ENCODE measurements at places on chromosomes 12 and 14.

DNA sequence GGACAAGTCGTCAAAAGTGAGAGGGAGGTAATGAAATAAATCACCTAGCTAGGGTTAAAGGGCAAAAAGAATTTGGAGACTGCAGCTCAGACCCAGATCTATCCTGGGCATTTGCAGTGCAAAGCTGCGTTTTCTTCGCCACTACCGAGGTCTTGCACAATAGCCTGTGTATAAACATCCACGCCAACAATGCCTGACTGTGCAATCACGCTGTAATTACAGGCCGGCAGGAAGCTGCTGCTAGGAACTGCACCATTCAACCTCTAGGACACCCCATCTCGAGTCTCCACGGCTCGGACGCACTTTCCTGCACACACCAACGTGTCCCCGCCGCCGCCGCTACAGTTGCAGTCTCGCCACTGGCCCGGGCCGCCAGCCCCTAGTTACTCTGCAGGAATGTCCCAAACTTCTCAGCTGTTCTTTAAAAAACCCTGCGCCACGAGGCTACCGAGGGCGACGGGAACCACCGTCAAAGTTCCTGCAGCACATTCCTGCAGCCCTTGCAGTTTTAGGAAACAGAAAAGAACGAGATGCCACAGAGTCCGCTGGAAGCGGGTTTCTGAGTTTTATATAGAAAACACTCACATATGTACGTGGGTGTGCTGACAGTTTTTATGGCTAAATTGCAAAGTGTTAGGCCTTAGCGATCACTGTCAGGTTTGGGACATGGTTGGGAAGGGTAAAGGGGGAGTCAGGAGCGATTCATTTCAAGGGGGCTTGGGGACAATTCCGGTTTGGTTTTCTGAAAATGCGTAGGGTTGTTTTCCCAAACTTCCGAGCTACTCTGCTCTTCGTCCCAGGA is 65.6 kb upstream of the PTGR2 start:
- peak; percentile 94 for DNase-seq

- DNase-seq: no peak
Observed at GRCh38 chr14:78227248-78228077, 57.3 kb downstream of the NRXN3 start.

DNA sequence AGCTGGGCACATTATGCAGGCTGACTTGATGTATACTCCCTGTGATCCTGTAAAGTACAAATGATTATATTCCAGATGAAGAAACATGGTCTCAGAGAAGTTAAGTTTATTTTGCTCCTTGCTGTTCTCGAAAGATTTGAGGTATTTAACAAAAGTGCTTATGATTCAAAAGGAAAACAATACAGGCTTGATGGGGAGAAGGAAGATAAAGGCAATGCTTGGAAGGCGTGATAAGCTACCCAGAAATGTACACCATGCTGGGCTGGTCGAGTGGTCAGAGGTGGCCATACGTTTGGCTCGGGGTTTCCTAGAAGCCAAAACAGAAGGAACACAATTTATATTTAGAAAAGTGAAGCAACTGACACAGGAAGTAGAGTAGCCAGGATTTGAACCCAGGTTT is 201.0 kb downstream of the KTN1 start:
- no peak for DNase-seq

DNA sequence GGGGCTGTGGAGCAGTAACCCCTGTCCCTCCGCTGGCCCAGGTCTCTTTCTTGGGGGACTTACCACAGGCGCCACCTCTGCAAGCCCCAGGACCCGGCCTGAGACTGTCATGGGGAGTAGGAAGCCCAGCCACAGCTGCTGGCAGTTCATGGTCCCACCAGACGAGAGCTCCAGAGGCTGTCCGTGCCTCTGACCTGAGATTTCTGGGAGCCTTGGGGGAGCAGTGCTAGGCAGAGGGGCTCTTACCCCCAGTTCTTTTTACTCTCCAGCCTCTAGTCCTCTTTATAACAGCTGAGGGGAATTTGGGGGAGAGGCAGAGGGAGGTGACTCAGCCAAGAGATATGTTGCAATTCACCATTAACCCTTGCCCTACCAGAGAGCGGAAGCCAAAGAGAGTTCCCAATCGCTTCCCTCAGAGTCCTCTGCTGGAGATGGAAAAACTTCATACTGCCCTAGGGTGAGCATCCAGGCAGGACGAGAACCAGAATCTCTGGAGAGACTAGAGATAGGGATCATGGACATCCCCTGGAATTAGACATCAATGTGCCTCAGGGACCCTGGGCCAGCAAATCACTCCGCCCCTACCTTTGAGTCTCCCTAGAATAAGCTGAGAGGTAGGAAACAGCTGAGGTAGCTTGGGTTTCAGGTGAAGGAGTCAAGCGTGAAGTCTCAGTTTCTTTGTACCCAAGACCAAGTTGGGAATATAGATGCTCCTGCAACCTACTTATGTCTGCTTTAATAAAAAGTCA is at the start of gene MMP19:
TSS of gene MMP19 (minus strand) at position 256 of the 749 bp plus-strand sequence. CDS start at position 150, 106 bp downstream.
- DNase-seq: peak; percentile 54

GRCh38 chr14:50039120-50039517 is 77.3 kb downstream of the VCPKMT start:
- no peak for DNase-seq
